Skeletal muscle cell (primary cell): ENCODE measurements at places on chromosomes 2 and 18.

DNA sequence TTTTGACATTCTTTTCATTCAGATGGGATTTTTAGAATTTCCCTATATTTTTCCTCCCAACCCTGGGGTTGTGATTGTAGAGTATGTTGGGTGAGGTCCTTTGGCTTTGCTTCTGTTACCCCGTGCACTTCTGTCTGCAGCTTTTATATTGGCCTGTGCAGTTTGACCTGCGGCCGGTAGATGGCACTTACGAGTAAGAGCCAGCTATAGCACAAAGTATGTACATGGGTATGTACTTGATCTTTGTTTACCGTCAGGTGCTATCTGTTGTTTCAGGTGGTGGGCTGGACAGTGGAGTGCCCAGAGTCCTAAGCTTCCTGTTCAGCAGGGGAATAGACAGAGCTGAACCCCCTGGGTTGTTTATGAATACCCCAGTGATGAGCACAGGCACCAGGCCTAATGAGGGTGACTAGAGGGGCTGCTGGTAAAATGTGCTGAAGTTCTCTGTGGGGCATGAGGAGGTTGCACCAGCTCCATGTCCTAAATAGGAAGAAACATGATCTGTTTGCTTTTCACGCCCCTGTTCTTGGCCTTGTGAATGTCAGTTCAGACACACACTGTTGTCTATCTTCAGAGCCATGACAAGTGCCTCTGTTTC, 58.9 kb upstream of the THUMPD2 start:
- DNase-seq, result no peak

DNA sequence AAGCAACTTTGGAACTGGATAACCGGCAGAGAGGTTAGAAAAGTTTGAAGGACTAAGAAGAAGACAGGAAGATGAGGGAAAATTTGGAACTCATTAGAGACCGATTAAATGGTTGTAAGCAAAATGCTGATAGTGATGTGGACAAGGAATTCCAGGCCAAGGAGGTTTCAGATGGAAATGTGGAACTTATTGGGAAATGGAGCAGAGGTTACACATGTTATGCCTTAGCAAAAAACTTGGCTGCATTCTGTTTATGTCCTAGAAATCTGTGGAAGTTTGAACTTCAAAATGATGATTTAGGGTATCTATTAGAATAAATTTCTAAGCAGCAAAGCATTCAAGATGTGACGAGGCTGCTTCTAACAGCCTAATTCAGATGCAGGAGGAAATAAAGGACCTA, 675.1 kb upstream of the SYT4 start:
- no peak for DNase-seq

- no peak for DNase-seq
Observed at GRCh38 chr2:75108937-75109482, 90.3 kb downstream of the TACR1 start.

- peak; percentile 53 for DNase-seq
Observed at GRCh38 chr2:112623913-112624777, 21.6 kb upstream of the SLC20A1 start.

DNA sequence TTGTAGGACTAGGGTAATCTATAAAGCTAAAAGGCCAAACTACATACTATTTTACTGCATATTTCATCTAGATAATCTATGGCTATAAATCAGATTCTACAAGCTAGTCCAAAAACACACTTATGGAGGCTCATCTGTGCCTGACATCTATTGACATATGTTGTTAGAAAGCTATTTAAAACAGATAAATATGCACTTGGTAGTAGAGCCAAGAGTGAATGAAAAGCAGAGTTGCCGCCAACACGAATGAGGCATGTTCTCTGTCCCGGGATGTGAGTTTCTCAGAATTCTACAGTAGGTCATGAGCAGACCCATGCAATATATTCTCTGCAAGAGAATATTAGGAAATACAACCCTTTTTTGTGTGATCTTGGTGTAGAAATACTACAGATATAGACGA, 66.7 kb upstream of the LPIN2 start:
- DNase-seq, result no peak

- DNase-seq, result no peak
Observed at GRCh38 chr18:58026395-58026794, 17.6 kb upstream of the NEDD4L start.

GRCh38 chr2:60140185-60140584, 413.3 kb downstream of the BCL11A start:
- no peak for DNase-seq

DNA sequence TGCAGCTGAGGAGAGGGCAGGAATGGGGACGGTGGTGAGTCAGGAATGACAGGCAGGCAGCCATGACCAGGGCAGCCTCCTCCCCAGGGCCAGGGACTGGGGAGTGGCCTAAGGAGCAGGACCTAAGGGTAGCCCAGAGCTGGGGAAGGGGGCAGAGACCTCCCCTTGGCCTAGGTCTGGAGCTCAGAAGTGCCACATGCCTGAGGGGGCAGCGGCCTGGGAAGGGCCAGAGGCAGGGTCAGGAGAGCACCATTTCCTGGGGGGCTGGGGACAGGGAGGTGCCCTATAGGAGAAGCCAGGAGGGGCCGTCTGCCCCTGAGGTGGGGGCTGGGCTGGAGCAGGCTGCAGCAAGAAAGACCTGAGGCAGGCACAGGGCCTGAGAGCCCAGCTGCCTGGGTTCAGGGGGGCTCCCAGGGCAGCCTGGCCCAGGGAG, 20.9 kb downstream of the CFLAR start:
- DNase-seq, result no peak

DNA sequence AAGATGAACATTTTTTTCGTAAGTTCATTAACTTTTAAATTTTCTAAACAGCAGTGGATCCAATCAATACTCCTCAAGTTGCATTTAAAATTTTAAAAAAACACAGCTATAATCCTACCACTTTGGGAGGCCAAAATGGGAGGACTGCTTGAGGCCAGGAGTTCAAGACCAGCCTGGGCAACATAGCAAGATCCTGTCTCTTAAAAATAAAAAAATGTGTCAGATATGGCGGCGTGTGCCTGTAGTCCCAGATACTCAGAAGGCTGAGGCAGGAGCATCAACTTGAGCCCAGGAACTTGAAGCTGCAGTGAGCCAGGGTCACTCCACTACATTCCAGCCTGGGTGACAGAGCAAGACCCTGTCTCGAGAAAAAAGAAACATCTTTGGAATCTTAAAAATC, 59.8 kb upstream of the RNU4ATAC start:
- DNase-seq, result no peak

DNA sequence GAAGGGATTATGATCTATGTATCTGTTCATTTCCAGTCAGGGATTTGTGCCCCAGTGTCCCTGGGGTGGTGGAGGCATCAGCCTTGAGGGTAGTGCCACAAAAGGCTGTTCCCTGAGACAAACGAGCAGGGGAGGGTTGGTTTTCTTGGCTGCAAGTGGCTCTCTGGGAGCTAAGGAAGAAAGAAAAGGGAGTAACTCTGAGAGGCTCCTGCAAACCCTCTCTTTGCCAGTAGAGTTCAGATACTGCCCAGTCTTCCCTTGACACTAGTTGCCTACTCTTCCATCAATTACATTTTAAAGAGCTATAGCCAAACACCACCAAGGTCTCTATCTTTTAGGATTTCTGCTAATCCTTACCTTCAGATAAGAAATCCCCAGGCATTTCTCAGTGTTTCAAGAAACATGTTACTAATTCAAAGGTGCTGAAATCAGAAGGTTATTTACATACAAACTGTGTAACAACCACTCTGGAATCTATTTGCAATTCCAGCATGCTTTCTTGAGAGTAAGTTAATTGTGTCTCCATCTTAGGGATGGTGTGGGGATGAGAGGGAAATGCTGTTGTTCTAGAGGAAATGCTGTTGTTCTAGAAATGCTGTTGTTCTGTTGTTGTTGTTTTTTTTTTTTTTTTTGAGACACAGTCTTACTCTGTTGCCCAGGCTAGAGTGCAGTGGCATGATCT, 18.7 kb upstream of the KCTD1 start:
- no peak for DNase-seq

- no peak for DNase-seq
Observed at GRCh38 chr2:119316066-119316465, 50.6 kb downstream of the C2orf76 start.

GRCh38 chr2:203670939-203671338, 35.5 kb upstream of the CD28 start:
- no peak for DNase-seq

DNA sequence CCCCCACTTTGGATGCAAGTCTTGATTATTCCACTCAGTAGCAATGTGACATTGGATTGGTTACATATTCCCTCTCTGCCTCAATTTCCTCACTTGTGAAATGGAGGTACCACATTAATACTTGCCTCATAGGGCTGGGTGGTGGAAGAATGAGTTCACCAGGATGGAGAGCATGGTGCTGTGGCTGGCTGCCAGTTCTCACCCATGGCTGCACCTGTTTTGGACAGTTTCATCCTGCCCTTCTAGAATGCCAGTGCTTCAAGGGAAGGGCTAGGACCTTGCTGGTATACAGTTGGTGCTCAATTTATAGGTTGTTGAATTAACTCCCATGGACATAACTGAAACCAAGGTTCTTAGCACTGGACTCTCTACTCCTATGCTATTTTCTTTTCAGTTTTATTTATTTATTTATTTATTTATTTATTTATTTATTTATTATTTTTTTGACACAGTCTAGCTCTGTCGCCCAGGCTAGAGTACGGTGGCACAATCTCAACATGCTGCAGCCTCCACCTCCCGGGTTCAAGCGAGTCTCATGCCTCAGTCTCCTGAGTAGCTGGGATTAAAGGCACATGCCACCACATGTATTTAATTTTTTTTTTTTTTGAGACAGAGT, 5.3 kb upstream of the SH3RF3 start:
- DNase-seq, result no peak

GRCh38 chr2:13103151-13103550, 386.4 kb downstream of the TRIB2 start:
- DNase-seq, result no peak

GRCh38 chr2:233223059-233223894, 28.2 kb upstream of the ATG16L1 start:
- DNase-seq, result no peak

- no peak for DNase-seq
Observed at GRCh38 chr2:69529480-69529879, 92.2 kb upstream of the NFU1 start.

GRCh38 chr2:14952400-14952963, 320.0 kb downstream of the LRATD1 start:
- DNase-seq, result no peak

GRCh38 chr2:98541906-98542305, 66.4 kb downstream of the COA5 start:
- no peak for DNase-seq

DNA sequence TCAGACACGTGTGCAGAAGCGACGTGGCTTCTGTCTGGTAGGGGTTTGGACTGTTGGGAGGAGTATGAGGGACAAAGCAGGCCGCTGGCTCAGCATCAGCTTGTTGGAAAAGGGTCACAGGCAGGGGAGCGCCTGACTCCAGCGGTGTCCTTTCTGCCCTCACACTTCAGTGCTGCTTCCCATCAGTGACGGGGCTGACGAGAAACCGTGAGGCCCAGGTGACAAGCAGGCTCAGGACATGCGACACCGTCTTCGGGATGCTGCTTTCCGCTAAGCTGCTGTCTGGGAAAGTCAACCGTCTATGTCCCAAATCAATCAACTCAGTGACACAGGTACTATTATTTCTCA, 90.5 kb downstream of the USP40 start:
- DNase-seq, result no peak

DNA sequence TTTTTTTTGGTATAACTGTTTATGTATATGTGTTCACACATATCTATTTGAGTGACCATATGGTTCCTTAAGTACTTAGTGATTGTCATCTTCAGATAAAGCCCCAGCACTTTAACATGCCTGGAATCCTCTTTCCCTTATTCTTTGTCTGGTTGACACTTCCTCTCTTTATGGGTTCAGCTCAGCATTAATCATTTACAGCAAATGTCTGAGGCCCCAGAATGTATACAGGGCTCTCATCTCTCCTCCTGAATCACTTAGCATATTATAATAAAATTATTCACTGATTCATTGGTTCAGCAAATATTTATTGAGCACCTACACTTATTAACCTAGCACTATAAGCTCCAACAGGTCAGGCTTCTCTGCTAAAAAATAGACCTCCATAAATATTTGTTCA, 43.5 kb upstream of the CD28 start:
- DNase-seq, result no peak

GRCh38 chr2:194962254-194962653, 694.8 kb upstream of the SLC39A10 start:
- no peak for DNase-seq

DNA sequence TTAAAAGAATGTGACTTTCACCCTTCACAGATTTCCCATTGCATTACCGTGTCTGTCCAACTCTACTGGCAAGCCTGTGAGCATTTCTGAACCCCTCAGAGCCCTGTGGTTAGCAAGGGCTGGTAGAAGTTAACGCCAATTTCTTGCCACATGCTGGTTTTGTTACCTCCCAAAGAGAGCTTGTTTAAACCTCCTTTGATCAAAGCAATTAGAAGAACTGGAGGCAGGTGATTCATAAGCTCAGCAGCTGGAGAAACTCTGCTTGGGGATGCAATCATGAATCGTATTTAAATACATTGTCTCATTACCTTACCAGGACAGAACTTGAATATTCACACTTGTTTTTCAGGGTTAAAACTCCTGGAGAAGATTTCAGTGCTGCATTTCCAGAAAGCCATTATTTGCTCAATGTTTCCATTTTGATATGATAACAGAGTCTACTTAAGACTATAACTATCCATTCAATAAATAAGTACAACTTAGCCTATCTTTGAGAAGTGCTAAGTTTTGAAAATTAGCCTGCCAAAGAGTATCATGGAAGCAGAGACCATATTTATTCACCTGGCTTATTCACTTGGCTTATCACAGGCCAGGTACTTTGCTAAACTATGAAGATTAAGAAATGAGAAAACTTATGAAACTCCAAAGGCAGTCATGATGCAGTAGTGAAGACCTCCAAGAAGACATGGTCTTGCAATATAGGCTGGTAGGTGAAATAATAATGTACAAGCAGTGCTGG, 292.8 kb downstream of the INSIG2 start:
- DNase-seq, result no peak

DNA sequence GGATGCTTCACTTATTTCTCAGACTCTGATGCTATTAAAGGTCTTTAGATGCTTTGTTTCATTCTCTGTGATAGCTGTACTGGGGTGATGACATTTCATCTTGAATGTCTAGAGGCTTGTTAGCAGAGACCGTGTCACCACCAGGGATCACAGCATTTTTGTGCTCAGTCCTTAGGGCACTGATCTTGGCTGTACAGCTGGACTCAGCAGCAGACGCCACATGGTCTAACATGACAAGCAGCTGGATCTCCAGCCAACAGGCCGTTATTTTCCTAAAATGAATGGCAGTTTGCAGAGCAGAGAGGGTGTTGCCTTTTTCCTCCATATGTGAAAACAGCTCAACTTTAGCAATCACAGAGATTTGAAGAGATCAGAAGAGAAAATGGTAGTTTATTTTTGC, 491.8 kb downstream of the CDH2 start:
- DNase-seq, result no peak

- no peak for DNase-seq
Observed at GRCh38 chr2:4272261-4272858, 569.0 kb downstream of the DCDC2C start.

GRCh38 chr18:2425426-2426317, 145.6 kb downstream of the METTL4 start:
- no peak for DNase-seq

GRCh38 chr2:54409752-54410151, 46.4 kb upstream of the SPTBN1 start:
- no peak for DNase-seq

GRCh38 chr18:59279193-59279592, 5.9 kb upstream of the RAX start:
- no peak for DNase-seq

GRCh38 chr18:79849328-79850207, 51.8 kb downstream of the KCNG2 start:
- no peak for DNase-seq

- no peak for DNase-seq
Observed at GRCh38 chr2:240861547-240861946, 7.1 kb upstream of the AGXT start.
